ENCODE measurements at places on chromosomes 4 and X.

GRCh38 chrX:111447298-111447697 lies 35.3 kb upstream of the DCX start:
- DNase-seq, result no peak

DNA sequence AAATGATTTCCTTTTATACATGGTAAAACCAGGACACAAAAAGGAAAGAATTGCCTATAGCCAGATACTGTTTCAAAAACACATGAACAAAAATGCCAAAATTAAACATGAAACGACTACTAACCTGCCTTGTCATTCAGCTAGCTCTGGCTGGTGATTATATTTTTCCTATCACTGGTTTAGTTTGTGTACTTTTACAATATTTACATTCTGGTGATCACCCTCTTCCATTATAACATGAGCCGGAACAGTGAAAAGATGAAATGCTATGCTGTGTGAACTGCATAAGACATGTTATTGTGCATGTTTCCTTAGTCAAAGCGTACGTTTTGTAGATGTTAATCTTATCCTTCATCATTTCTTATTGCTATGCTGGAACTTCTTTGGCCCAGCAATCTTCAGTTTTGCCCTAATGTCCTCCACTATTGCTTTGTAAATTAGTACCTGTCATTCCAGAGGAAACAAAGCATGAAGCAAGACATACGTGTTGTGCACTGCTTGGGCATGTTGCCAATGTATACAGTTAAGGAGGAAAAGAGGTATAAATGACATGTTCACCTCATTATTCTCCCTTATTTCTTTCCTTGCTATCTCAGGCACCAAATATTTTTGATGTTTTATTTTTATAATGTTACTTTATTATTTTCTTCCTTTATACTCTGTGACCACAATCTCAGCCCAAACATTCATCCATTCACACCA lies 386.3 kb downstream of the ARHGAP24 start:
- no peak for DNase-seq

GRCh38 chr4:87624698-87625097 lies 16.4 kb downstream of the DSPP start:
- DNase-seq, result no peak

GRCh38 chr4:168854350-168854921 lies 155.6 kb downstream of the CBR4 start:
- no peak for DNase-seq

GRCh38 chr4:183838987-183839712 lies 66.0 kb upstream of the STOX2 start:
- DNase-seq, result no peak

GRCh38 chr4:109211671-109212070 lies 90.8 kb downstream of the COL25A1 start:
- no peak for DNase-seq

DNA sequence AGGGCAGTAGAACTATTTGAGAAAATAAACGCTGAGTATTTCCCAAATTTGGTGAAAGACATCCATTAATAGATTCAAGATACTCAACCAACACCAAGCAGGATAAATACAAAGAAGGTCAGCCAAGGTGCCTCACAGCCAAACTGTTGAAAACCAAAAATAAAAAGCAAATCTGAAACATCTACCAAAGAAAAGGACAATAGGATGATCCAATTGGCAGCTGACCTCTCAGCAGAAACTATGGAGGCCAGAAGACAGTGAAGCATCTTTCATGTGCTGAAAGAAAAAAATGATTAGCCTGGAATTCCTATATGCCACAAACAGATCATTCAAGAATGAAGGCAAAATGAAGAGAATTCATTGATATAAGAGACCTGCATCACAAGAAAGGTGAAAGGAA lies 44.9 kb downstream of the USP46 start:
- no peak for DNase-seq

DNA sequence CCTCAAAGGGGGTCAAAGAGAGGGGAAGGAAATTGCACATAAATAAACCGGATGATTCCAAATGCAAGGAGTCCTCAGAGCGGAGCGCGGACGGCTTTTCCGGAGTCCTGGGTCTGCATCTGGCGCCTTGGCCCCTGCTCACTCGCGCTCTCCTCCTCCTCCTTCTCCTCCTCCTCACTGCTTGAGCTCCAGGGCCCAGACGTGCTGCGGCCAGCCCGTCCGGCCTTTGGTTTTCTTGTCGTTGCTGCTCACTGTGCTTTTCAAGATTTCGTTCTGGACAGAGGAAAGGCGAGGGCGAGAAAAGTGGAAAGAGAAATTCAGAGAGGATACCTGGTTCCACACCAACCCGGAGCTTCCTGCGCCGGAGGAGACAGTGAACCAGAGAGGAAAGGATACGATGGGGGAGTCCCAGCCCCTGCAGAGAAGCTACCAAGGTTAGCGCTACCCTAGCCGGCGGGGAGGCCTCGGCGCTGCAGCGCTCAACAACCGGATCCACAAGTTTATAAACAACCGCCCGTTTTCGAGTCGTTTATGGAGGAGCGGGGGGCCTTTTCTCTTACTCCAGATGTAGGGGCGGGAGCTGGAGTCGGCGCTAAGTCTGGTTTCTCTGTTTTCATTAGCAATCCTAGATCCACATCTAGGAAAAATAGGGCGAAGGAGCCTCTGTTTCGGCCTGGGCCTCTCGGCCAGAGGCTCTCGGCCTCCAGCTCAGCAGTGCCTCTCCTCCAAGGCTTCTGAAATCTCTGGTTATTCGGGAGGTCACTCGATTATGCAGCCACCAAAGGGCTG lies 2.7 kb downstream of the HAND2 start:
- DNase-seq, result no peak

DNA sequence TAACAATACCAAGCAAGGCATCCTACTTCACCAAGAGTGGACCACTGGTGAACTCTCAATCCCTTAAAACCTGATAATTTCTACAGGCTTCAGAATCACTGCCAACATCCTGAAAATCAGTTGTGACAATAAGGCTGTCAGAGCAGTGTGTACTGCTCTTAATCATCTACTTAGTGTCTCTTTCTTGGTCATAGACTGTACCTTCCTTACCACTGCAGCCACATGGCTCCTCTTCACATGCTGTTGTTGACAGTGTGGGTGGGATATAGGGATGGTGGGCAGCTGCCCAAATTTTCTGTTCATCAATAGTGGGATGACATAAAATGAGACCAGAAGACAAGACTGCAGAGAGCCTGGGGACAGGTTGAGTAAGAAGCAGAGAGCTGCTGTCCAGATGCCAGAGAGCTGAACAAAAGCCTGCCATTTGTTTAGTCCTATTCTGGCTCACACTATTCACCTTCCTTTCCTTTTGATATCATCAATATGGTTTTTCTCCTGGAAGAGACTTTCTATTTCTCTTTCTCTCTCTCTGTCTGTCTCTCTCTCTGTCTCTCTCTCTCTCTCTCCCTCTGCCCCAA lies 178.9 kb downstream of the MGST2 start:
- DNase-seq, result no peak

DNA sequence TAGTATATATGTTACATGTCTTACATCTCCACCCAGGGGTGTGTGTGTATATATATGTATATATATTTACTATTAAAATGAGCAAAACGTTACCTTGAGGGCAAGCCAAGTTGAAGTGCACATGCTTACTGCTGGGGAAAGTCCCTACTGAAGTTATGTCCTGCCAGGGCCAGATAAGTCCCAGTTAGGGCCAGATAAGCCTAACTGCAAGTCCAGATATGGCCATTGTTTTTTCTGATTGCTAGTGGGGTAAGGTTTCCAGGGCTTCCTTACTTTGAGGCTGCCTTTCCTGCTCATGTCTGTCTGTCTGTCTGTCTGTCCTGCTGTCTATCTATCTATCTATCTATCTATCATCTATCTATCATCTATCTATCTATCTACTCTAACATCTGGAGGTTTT lies 19.3 kb upstream of the ZNF81 start:
- no peak for DNase-seq

DNA sequence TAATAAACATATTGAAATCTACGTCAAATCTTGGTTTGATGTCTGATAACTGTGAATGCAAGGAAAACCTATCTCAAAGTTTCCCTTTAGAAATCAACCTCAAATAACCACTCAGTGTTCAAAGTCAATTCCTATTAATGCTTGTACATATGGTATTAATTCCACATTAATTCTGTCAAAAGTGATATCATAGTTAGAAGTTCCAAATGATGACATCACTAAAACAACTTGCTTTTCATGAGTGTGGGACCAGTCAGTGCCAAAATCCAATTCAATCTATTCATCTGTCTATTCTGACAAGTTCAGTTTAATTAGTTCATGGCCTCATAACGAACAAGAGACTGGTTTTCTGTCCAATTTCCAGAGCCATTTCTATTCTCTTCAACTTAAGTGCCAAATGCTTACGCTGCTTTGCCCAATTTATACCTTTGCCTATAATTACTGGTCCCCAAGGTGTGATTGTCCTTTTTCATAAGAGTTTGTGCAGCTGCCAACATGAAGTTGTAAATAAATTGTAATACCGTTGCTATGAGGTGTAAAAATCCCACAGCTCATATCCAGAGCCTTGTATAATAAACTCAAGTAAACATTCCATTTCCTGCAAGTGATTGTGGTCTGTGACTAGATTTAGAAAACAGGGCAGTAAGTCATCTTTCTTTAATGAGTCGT lies 476.2 kb downstream of the RAB28 start:
- no peak for DNase-seq

GRCh38 chr4:173547889-173548288 lies 17.9 kb upstream of the HAND2 start:
- no peak for DNase-seq

DNA sequence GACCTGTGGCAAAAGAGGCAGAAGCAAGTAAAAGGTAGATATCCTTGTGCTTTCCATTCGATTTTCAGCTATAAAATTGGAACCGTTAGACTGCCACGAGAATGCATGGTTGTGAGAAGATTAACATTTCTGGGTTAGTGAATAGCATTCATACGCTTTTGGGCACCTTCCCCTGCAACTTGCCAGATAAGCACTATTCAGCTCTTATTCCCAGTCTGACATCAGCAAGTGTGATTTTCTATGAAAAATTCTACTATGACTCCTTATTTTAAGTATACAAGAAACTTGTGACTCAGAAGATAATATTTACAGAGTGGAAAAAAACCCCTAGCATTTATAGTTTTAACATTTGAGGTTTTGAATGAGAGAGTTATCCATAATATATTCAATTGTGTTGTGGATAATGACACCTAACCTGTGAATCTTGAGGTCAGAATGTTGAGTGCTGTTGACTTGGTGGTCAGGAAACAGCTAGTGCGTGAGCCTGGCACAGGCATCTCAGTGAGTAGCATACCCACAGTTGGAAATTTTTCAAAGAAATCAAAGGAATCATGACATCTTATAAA lies 3.9 kb downstream of the FGB start:
- DNase-seq, result no peak

DNA sequence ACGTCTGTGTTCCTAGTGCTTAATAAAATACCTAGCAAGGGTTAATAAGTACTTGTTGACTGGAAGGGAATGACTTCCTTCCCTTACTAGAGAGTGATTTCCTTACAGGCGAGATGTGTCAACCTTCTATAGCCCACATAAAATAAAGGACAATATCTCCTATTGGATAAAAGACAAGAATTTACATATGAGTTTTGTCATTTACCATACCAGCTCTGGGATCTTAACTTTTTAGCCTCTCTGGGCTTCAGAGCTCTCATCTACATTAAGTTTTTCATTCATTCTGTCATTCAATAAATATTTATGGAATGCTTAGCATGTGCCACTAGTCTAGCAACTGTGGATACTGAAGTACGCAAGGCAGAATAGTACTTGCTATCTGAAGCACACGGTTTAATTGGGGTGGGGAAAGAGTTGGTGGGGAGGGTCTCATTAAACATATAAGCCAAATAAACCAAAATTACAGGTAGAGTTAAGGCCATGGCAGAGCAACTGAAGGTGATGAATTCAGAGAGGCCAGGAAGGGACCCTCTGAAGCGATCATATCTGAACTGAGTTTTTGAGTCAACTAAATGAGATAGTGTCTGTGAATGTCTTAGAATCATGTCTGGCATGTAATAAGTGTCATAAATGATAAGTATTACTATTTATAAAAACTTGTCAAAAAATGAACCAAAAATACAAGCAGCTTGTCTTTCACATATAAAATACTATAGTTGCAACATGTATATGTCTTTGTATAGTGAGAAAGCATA lies 91.6 kb upstream of the BMP2K start:
- DNase-seq, result no peak

DNA sequence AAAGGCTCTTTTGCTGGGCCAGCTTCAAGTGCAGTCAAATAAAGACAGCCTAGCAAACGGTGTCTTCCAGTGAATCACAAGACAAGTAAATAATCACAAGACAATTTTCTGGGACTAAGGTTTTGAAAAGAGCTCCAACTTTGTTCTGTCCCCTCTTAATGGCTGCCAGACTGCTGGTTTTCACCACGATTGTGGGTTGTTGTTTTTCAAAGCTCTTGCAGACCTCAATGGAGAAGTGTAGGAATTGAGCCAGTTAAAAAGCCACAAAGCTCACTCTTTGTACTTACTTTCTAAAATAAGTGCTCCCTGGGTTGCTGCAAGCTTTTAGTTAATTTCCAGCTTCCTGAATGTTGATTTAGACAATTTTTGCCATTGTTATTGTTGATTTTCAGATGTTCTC lies 405.8 kb upstream of the HTR2C start:
- DNase-seq, result no peak

DNA sequence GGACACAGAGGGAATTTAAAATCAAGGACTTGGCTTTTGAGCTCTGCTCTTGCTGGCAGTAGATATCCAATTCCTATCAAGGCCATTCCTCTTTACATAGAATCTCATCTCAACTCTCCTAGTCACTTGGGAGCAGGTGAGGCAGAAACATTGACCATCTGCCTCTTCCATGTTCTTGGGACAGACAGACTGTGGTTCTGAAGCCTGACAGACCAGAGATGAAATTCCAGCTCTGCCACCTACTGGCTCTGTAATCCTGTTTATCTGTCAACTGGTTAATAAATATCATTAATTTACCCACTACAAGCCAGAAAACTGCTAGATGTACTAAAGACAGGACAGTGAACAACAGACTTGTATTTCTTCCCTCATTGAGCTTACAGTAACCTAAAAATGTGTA lies 300.8 kb downstream of the ADGRL3 start:
- no peak for DNase-seq

DNA sequence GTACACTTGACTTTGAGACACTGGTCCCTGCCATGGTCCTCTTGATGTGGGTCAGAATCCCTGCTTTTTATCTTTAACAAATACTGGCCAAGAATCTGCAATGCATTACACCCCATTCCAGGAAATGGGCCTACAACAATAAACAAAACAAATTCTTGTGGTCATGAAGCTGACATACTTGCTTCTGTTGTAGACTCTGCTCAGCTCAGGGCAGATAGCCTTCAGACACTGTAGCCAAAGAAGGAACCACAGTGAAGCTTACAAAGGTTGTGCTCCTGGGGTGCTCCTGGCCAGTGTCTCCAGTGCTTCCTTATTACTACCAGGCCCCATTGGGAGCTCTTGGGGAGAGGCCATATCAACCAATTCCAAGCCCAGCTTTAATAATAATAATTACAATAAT lies 21.8 kb downstream of the KIAA1210 start:
- no peak for DNase-seq

- no peak for DNase-seq
Measured at GRCh38 chrX:141278306-141278705, 36.0 kb upstream of the SPANXC start.
